Stimulated activated CD4-positive, alpha-beta T cell treated with anti-CD3 and anti-CD28 coated beads, Interleukin-4, amount 100 ng/mL, for 4 hours (primary cell): ENCODE measurements at places on chromosomes 2 and 18.
A peak's percentile ranks its signal among the peaks of the same experiment; 100 is the strongest.

DNA sequence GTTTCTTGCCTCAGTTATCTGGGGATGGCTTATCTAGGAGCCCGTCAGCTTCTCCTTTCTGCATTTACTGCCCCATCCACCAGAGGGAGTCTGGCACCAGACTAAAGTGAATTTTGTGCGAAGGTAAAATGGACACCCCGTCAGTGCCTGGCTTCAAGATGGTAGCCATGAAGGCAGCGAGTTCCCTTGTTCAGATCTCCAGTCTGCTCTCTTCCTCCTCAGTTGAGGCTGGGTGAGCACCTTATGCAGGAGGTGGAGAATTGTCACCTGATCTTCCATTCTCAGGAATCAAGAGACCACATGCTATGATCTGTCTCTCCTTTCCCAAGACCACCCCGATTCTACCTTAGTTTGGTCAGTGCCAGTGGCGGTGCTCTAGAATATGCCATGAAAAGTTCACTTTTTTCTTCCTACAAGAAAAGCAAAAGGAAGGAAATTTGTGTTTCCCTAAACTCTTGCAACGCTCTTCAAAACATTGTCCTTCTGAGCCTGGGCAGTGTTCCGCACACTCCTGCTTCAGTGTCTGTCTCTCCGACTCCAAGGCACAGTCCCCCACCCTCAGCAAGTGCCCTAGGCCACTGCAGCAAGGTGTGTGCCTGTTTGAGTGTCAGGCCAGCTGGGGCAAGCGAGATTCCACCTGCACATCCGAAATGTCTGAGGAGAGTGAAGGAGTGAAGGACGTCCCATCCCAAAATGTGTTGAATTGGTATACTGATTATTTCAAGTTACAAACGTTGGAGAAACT is 168.6 kb downstream of the SS18 start:
- DNase-seq, result peak; percentile 4

DNA sequence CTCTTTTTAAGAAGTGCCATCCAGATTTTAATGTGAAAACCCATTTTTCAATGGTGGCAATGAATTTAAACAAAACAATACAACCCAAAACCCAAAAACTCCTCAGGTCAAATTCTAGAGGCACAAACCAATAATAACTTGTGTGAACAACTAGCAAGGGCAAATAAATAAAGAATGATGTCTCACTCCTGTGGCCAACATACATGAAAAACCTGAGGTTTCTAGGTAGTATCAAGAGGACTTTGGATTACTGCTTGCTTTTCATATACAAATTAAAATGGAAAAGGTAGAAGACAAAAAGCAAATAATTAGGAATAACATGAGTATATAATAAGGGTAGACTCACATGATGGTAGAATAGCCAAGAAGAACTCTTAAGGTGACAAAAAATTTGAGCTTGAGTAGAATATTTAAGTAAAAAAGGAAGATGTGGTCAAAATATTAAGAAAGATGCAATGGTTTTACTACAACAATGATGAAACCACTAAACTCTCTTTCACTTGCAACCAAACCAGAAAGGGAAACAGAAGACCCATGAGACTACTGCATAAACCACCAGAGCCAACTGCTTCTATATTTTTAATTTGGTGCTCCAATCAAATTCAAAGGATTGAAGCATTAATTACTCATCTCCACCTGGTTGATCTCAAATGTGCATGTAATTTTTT is 53.5 kb downstream of the DARS1 start:
- DNase-seq, result no peak

DNA sequence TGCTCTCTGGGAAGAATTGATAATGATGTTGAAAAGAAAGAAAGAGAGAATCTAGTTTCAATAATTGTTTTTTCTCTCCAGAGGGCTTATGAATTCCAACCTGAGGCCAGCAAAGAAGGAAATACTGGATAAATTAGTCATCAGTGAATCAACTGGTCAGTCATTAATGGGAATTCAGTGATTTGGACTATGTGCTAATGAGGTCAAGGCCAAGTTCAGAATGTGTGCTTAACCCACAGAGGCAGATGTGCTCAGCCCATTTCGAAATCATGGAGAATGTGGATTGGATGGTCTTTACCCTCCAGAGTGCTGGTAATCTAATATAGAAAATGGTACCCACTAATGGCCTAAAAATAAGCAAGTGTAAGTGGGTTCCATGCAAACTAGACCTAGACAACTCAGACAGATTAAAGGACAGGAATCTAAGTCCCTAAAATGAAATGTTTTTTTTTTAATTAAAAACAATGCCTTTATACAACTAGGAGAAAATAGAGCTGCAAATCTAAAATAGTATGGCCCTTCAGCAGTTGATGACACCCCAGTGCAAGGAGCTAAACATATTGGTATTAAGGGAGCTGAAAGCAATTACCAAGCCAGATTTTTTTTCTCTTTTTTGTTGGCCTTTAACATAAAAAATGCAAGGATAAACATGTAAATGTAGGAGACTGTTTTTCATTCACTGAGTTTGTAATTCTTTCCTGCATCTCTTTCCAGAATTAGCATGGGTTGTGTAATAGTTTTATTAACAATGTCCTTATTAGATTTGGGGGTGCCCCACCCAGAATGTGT is 296.9 kb downstream of the SATB2 start:
- no peak for DNase-seq

DNA sequence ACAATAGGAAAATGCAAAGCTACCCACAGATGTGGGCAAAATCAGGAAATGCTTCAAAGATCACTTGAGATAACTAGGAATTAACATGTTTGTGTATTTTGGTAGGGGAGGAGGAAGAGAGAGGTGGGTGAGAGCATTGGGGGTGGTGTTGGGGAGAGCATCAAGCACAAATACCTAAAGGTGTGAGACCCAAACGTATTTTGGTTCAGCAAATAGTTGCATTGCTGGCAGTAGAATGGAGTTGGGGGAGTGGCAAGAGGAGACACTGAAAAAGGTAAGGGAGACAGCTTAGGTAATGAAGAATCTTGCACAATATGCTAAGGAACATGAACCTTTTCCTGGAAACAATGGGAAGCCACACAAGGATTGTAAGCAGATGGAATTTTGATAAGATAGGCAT is 1.5 kb upstream of the PELI1 start:
- DNase-seq, result no peak

GRCh38 chr18:48657447-48658120 is 118.8 kb downstream of the CTIF start:
- no peak for DNase-seq

DNA sequence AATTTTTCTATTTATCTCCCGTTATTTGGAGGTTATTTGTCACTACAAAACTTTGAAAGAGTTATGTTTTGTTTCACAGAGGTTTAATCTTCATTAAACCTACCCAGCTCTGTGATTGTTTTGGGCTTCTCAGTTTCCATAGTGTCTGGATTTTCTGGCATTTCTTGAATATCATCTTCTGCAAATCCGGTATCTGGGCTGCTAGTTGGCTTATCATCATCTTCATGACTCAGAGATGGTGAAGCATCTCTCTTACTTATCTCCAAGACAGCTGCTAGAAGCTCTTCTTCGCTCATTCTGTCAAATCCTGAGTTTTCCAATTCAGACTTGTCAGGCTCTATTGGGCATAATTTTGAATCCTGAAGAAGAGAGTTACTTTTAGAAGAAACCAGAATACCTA is 55.6 kb downstream of the VIL1 start:
- no peak for DNase-seq

DNA sequence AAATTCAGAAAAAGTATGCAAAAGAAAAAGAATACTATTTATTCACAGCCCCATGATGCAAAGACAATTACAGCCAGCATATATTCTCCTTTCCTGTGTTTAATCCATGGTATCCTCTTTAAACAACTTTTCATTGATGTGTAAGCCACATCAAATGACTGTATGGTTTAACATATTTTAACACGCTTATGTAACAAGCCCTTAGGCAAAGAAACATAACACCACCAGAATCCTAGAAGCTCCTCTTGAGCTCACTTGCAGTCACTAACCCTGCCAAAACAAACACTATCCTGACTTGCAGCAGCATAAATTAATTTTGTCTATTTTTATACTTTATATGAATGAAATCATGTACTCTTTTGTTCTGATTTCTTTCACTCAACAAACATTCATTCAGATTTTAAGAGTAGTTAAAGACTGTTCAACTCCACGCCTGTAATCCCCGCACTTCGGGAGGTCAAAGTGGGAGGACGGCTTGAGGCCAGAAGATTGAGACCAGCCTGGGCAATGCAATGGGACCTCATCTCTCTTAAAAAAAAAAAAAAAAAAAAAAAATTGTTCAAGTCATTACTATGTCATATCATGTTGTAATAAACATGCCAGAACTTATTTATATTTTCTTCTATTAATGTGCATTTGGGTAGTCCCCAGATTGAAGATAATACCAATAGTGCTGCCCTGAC is 226.3 kb downstream of the NBAS start:
- DNase-seq, result no peak

- DNase-seq, result no peak
These were observed 167.1 kb upstream of the FOSL2 start for GRCh38 chr2:28225473-28226080.

- DNase-seq, result no peak
These were observed 68.1 kb upstream of the TMEM247 start for GRCh38 chr2:46411245-46411641.

DNA sequence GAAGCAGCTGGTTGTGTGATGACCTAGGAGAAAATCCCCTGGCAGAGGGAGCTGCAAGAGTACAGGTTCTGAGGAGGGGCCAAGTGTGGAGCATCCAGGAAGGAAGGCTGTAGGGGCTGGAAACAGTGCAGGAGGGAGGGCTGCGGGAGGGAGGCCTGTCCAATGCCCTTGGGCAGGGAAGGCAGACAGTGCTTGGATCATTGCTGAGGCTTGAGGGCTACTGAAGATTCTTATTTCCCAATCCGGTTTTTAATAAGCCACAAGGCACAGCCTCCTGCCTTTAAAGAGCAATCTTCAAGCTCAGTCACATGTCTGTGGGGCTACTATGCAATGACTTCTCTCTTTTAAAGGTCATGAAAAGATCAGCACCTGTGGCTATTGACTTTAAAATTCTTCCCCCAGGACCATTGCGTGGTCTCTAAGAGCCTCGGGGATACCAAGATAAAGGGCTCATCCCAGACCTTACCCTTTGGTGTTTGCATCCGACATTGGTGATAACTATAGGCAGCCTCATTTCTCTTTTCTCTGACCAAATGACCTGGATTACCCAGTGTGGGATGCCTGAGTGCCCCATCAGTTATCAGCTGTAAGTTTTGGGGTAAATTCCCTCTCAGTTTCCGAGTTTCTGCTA is 149.6 kb downstream of the DOCK10 start:
- no peak for DNase-seq

GRCh38 chr2:19219060-19219459 is 139.4 kb downstream of the OSR1 start:
- no peak for DNase-seq

GRCh38 chr2:238895891-238896600 is 48.2 kb downstream of the TWIST2 start:
- no peak for DNase-seq
